SK-N-SH (cell line): ENCODE measurements at places on chromosomes 12 and 14.

- H3K36me3 ChIP-seq = peaks cover 6% of the 10 kb centered on the region; the same call in 1 of the 2 replicates
- DNase-seq = no peak
- H3K4me3 ChIP-seq = peak overlapping the region; percentile 77
Measured at GRCh38 chr14:45133683-45134050, 614 bp downstream of the FKBP3 start.

GRCh38 chr12:24424889-24425600, 475.6 kb upstream of the SOX5 start:
- peaks cover 6% of the 10 kb centered on the region for H3K4me1 ChIP-seq
- H3K36me3 ChIP-seq = no peaks in the 10 kb centered on the region
- H3K27me3 ChIP-seq = no peaks in the 10 kb centered on the region
- no peak overlapping the region for H3K4me3 ChIP-seq
- DNase-seq = peak; percentile 41

DNA sequence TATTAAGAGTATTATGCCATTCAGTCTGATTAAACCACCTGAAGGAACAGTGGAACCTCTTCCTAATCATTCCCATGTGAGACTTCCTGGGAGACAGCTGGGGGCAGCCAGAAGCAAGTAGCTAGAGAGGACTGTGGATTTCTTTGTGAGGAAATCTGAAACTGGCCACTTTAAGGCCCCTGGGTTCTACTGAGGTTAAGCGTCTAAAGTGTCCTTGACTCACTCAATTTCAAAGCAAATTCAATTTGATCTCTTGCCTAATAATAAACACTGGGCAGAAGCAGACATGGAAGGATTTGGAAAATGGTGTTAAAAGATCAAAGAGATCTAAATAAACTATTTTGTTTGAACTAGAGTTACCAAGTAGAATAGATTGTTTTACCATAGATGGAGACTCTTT, 909.9 kb downstream of the NRXN3 start:
- DNase-seq = no peak
- no peak overlapping the region for H3K27ac ChIP-seq
- no peaks in the 10 kb centered on the region for H3K27me3 ChIP-seq
- no peaks in the 10 kb centered on the region for H3K4me1 ChIP-seq
- H3K36me3 ChIP-seq = no peaks in the 10 kb centered on the region

GRCh38 chr12:100826323-100826722, 31.7 kb downstream of the ANO4 start:
- H3K4me3 ChIP-seq = no peak overlapping the region
- no peaks in the 10 kb centered on the region for H3K4me1 ChIP-seq
- no peaks in the 10 kb centered on the region for H3K27me3 ChIP-seq
- no peaks in the 10 kb centered on the region for H3K36me3 ChIP-seq
- no peak for DNase-seq

- no peak for DNase-seq
- H3K4me1 ChIP-seq = peaks cover 17% of the 10 kb centered on the region
- no peak overlapping the region for H3K4me3 ChIP-seq
Measured at GRCh38 chr14:96574171-96574632, 72.0 kb downstream of the PAPOLA start.

DNA sequence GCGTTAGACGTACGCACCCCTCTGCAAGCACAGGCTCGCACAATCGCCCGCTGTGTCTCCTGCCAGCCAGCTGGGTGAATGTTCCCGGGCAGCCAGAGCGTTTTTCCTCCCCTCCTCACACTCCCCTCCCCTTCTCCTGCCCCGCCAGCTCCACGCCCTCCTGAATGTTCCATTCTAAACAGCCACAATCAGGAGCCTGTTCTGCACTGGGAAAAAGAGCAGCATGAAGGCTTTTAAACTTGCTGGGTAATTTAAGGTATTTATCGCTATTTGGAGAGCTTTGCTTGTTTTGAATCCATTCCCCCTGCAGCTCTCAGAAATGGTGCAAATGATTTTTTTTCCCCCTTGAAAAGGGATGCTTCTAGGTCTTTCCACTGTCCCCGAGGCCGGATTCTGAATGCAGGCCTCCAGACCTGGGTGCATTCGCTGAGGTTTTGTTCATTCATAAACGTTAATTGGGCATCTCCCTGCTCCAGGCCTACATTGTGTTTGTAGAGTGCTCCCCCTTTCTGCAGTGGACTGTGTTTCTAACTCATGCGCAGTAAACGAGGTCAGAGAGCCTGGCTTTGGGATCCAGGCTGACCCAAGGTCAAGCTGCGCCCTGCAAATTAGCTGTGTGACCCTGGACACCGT, 212.5 kb downstream of the CHST11 start:
- H3K27me3 ChIP-seq = no peaks in the 10 kb centered on the region
- peaks cover 25% of the 10 kb centered on the region for H3K4me1 ChIP-seq
- H3K36me3 ChIP-seq = no peaks in the 10 kb centered on the region
- peak; percentile 71 for DNase-seq
- peak overlapping the region; percentile 88 for H3K27ac ChIP-seq
- no peak overlapping the region for H3K4me3 ChIP-seq

DNA sequence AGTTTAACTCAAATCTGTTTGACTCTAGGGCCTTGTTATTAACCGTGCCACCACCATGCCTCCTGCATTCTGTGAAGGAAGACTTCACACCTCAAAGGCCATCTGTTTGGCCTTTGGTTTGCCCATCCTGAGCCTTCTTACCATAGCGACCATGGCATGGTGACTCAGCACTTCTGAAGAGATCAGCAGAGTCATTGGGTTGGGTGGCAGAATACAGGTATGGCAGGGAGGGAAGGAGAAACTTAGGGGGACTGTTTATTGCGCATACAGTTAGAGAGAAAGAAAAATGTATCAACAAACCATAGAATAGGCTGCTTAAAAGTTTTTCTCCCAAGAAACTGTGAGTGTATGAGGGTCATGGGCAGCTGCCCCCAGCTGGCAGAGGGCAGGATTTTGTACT, 49.2 kb downstream of the DAD1 start:
- H3K36me3 ChIP-seq = no peaks in the 10 kb centered on the region
- H3K27me3 ChIP-seq = no peaks in the 10 kb centered on the region
- H3K4me3 ChIP-seq = no peak overlapping the region
- no peak for DNase-seq

DNA sequence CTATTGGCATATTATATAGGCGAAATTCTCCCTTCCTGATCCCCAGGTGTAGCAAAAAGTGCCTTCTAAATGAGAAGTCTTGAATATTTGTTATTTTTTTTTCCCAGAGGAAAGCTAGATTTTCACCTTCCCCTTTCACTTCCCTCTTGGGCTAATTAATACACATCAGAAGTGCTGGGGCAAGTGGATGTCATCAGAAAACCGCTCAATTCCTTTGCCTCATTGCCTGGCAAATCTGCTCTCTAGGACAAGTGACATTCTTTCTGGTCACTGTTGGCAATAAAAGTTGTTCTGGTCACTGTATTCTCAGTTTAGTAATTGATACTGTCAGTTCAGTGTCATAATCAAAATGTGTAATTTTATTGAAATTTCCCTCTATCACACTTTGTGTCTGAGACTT, 174.5 kb downstream of the ETNK1 start:
- H3K4me3 ChIP-seq = no peak overlapping the region
- H3K4me1 ChIP-seq = no peaks in the 10 kb centered on the region
- DNase-seq = no peak
- no peaks in the 10 kb centered on the region for H3K36me3 ChIP-seq
- H3K27ac ChIP-seq = no peak overlapping the region
- H3K27me3 ChIP-seq = no peaks in the 10 kb centered on the region

DNA sequence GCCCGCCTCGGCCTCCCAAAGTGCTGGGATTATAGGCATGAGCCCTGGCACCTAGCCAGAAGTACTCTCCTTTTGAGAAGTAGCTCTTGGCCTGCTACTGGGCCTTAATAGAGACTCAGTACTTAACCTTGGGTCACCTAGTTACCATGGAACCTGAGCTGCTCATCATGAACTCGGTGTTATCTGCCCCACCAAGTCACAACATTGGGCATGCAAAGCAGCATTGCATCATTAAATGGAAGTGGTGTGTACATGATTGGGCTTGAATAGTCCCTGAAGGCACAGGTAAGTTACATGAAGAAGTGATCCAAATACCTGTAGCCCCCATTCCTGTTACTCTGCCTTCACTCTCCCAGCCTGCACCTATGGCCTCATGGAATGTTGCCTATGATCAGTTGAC, 18.0 kb upstream of the ATF7 start:
- no peaks in the 10 kb centered on the region for H3K27me3 ChIP-seq
- no peak overlapping the region for H3K4me3 ChIP-seq
- H3K27ac ChIP-seq = no peak overlapping the region

- H3K36me3 ChIP-seq = no peaks in the 10 kb centered on the region
- H3K4me1 ChIP-seq = no peaks in the 10 kb centered on the region
- no peak overlapping the region for H3K27ac ChIP-seq
- H3K4me3 ChIP-seq = no peak overlapping the region
- DNase-seq = no peak
Measured at GRCh38 chr14:45381091-45381490, 128.1 kb upstream of the MIS18BP1 start.

- H3K4me3 ChIP-seq = no peak overlapping the region
- peak overlapping the region; percentile 53; the same call in 1 of the 2 replicates for H3K27ac ChIP-seq
- H3K27me3 ChIP-seq = no peaks in the 10 kb centered on the region
- no peak for DNase-seq
- H3K36me3 ChIP-seq = peaks cover 51% of the 10 kb centered on the region
Measured at GRCh38 chr12:65875640-65876071, 51.4 kb downstream of the HMGA2 start.

- no peaks in the 10 kb centered on the region for H3K27me3 ChIP-seq
- H3K27ac ChIP-seq = no peak overlapping the region
- no peak for DNase-seq
- H3K36me3 ChIP-seq = no peaks in the 10 kb centered on the region
- H3K4me3 ChIP-seq = no peak overlapping the region
- H3K4me1 ChIP-seq = peaks cover 20% of the 10 kb centered on the region; the same call in 1 of the 2 replicates
Measured at GRCh38 chr12:62860501-62861411, 74.2 kb downstream of the PPM1H start.

- no peak overlapping the region for H3K4me3 ChIP-seq
- H3K27me3 ChIP-seq = no peaks in the 10 kb centered on the region
- H3K4me1 ChIP-seq = peaks cover 6% of the 10 kb centered on the region; the same call in 1 of the 2 replicates
- H3K27ac ChIP-seq = no peak overlapping the region
Measured at GRCh38 chr14:64714432-64715025, 10.3 kb downstream of the PLEKHG3 start.
